NCI-H1694 (cell line): ENCODE measurements at places on chromosomes 1 and 21.
A peak's percentile ranks its signal among the peaks of the same experiment; 100 is the strongest.

DNA sequence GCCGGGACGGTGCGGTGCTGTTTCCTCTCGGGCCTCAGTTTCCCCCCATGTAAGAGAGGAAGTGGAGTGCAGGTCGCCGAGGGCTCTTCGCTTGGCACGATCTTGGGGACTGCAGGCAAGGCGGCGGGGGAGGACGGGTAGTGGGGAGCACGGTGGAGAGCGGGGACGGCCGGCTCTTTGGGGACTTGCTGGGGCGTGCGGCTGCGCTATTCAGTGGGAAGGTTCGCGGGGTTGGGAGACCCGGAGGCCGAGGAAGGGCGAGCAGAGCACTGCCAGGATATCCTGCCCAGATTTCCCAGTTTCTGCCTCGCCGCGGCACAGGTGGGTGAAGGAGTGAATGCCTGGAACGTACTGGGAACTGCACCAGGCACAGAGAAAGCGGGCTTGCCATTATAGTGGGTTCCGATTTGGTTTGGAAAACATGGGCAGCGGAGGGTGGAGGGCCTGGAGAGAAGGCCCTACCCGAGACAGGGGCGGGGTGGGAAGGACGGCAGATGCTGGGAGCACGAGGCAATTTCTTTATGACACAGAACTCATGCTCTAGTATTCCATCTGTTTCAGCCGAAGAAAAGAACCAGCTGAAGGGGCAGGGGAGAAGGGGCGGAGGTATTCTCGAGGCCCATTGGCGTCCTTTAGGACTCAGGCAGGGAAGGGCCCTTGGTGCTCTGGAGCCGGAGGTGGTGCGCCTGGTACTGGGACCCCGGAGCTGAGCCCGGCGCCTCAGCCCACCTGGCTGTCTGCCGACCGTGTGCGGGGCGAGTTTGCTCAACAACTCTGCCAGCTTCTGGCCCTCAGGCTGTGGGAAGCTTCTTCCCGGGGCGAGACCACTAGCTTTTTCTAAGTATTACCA lies 960 bp downstream of the PCSK9 start:
- DNase-seq = peak; percentile 9

DNA sequence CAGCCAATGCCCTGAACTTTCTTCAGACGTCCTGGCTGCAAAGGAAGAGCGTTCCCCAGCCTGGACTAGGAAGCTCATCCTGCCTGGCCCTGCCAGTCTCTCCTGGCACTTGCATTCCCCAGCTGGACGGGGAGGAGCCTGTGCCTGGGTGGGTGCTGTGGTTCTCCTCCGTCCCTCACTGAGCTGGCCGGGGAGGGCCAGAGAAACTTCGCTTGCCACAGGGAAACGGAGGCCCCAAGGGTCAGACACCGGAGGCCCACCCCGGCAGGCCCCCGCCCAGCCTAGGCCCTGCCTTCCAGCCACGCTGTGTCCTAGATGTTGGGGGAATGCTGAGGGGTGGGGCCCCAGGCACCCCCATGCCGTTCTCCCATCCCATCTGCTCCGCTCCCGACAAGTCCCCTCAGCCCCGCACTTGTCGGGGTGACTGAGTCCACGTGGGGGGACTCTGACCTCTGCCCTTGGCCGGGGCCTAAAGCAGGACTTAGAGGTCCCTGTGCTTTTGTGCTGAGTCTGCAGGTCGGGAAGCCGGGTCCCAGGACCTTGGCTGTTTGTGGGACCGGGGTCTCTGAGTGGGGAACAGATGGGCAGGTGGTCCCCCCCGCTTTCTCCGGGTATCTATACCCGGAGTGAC lies 4.8 kb downstream of the FTCD start:
- no peak for DNase-seq

- no peak for DNase-seq
These were observed 176.8 kb downstream of the SLC45A1 start for GRCh38 chr1:8494681-8495080.

- peak; percentile 95 for DNase-seq
These were observed 68.4 kb downstream of the GDAP2 start for GRCh38 chr1:117860896-117861610.
